Spinal cord (tissue), 10 donors: ENCODE measurements at places on chromosomes 12 and 14. TPM values are rescaled to one million over a fixed set of nuclear protein-coding genes. Genes with fewer than 3 reads are reported as not detected.

CORO1C gene
- total RNA-seq: 133 TPM

CLEC2A gene
- total RNA-seq: not detected

RGS6 gene
- total RNA-seq: 9.1 TPM

BATF gene
- total RNA-seq: 0.61 TPM

PLEKHD1 gene
- 3.0 TPM for total RNA-seq

CACNA1C gene
- 14.8 TPM for total RNA-seq

OVCH1 gene
- 1.6 TPM for total RNA-seq

IRAK3 gene
- total RNA-seq: 11.4 TPM

FOXA1 gene
- 2.7 TPM for total RNA-seq

TAS2R46 gene
- total RNA-seq: 7.5 TPM

PAWR gene
- total RNA-seq: 25.9 TPM

HHIPL1 gene
- total RNA-seq: 5.7 TPM

DAAM1 gene
- total RNA-seq: 32.9 TPM

DNA sequence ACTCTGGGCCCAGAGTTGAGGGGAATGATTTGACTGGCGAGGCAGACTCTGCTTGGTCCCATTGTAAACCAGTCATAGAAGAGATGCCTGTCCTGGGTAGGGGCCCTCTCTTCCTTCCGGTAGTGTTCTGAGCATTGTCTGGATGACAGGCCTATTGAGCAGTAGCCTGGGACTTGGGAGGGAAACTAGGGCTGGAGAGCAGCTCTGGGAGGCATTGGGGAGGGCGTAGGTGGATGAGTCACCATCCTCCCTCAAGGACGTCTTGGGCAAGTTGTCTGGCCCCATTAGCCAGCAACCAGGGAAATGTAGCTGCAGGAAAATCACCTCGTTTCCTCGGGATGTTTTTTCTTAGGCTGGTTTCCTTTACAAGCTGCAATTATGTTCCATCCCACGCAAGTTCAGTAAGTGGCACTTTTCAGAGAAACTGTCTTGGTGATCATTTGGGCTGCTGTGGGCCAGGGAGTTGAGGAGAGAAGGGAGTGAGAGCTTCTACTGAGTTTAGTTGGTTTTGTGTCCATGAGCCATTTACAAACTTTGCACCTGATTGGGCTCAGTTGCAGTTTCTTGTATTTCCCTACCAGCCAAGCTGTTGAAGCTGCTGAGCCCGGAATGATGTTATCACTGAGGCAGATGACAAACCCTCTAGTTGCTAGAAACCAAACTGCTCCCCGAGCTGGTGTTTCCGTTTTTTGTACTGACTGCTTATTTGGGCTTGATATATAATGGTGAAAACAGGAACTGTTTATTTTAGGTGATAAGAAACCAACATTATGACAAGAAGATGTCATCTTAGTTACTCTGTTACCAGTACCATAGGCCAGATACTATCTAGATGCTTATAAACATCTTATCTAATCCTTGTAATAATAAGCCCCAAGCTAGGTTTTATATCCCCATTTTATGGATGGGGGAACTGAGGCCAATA is 147.6 kb downstream of the CHST11 start:
- DNase-seq: no peak

DNA sequence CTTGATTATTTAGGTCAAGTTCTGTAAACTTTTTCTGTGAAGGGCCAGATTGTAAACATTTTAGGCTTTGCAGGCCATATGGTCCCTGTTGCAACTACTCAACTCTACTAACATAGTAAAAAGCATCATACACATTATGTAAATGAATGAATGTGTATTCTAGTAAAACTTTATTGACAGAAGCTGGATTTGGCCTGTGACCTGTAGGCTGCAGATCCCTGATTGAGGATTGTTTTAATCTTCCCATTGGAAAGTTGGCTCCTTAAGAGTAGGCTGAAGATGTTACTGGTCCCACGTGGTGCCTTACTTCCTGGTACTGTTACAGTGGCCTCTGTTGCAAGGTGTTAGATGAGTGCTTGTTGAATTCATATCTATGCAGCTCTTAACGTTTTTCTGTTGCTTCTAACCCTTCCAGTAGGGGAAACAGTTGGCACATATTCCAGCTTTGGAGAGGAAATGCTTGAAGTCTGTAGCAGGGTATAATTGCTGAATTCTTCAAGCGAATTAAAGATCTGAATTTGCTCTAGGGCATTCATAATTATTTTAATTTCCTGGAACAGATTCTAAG is 133.6 kb upstream of the DNM1L start:
- DNase-seq: no peak

DNA sequence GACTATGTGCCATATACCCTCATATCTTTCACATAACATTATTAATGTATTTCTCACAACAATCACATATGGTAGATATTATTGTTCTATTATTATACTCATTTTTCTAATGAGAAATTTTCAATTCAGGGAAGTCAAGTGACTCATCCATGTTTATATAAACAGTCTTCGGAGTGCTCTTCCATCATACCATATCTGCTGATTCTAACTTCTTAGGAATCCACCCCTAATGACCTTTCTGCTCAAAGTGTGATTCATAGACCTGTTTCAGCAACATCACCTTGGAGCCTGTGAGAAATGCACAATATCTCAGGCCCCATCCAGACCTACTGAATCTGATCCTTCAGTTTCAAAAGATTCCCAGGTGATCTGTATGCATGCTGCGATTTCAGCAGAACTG is 39.8 kb upstream of the OVCH1 start:
- DNase-seq: no peak

DNA sequence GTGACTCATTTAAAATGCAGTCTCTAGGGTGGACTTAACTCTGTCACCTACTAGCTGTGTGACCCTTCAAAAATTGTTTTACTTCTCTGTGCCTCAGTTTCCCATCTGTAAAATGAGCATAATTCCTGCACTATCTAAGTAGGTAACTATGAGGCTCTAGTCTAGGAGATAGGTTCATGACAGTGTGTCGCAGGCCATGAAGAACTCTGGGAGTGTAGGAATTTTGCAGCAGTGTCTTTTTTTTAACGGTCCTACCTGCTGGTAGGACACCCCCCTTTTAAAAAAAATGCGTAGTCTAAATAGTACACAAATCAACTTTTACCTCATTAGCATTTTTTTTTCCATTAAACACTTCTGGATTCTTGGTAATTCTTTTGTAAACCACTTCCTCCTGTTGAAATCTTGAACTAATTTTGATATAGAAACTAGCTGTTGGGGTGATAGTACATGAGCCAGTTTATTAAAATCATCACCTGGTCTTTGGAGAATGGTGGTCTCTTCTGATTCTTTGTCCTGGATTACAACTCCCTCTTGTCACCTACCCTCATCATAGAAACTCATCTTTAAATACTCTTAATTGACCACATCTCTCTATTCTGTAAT is 86.0 kb upstream of the SLC38A2 start:
- no peak for DNase-seq

DNA sequence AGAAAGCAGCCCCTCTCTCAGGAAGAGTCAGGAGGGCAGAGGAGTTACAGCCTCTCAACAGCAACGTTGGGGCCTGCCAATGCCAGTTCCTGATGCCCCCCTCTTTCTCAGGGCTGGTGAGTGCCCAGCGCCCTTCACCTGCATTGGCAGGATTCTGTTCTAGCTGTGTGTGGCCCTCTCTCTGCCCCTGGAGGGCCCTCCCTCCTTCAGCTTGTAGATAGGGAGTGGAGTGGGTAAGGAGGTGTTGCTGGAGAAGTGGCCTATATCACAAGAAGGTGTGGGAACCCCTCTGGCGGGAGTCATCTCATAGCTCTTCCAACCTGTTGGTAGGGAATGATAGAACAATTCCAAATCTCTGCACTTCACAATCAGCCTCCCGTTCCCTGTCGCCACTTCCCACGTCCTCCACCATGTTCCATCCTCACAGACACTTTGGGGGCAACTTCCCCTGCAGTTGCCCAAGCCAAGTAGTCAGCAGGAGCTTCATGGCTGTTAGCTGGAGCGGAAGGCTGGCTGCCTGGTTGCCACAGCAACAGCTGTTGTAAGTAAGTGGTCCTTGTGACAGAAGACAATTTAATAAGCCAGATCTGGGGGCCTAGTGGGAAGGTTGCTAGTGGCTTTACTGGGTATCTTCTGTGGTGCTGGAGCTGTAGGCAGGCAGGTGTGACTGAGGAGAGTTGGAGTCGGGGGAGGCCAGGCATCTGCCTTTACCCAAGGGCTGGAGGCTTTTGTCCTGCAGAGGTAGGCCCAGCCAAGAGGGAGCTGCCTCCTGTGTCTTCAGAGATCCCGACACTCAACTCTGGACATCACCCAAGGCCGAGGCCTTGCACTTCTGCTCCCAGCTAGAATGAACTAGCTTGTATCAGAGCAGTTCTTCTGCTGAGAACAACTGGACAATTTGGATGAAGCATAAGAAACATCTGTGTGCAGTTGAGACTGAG is 38.4 kb downstream of the GALNT16 start:
- DNase-seq: no peak

DNA sequence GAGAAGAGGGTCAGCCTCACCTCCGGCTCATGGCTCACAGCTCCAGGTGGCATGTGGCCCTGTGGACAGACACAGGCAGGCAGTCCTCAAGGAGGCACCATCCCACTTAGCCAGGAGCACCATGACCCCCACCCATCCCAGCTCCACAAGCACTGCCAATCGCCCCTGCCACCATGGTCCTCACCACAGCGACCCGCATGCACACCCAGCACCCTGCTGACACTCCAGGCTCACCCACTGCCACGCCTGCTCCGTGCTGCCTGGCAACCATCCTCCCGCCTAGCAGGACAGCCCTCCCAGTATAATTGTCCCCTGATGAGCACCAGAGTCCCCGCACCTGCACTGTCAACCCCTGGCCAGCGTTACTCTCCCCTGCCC is 50.9 kb downstream of the TRPV4 start:
- DNase-seq: no peak

- DNase-seq: no peak
These were observed 1.9 kb upstream of the BAZ2A start for GRCh38 chr12:56631790-56632700.

DNA sequence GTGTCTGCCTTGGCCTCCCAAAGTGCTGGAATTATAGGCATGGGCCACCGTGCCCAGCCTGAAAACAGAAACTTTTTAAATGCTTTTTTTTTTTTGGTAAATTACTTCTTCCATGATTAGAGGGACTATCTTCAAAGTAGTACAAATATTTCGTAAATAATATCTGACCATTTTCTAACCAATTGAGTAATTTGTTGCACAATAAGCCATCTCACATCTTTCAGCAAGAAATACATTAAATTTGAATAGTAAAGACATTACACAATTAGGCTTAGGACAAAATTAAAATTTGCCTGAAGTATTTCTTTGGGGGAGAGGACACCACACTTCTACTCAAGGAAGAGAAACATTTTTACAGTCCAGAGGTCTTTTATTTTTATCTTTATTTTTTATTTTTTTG is 84.7 kb upstream of the STRN3 start:
- no peak for DNase-seq

DNA sequence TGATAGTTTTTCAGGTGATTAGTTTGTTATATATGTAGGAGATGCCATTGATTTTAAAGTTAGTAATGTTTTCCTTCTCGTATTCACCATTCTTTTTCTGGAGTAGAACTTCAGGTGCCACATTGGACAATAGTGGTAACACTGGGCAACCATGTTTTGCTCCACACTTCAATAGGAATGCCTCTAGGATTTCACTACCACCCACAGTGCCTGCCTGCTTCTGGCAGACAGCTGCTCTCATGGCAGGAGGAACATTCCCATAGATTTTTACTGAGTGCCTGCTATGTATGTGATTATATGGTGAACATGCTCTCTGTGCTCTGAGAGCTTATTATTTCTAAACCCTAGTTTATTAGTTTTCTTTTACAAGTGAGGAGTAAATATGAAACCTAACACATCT is 53.7 kb downstream of the GCH1 start:
- no peak for DNase-seq

GRCh38 chr14:103250181-103250580 is 83.9 kb upstream of the EIF5 start:
- no peak for DNase-seq

- no peak for DNase-seq
These were observed 152.1 kb downstream of the SLC8A3 start for GRCh38 chr14:70036665-70037064.

GRCh38 chr12:17342381-17342961 is 736.5 kb upstream of the LMO3 start:
- DNase-seq: no peak

DNA sequence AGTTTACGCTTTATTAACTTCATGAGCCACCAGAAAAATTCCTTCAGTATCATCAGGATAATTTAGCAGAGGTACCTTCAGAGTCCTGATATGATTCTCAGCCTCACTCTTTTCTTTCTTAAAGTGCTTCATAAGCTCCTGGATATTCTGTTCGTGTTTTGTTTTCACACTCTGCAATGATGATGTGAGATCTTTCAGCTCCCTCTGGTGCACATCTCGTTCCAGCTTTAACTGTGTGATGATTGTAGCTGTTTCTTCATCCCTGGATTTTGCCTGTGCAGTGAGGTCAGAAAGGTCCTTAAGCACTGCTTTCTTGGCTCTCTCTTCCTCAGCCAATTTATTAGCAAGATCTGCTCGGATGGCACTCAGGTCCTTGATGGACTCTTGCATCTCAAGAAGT is 156.7 kb downstream of the CEP128 start:
- DNase-seq: peak; percentile 7

- no peak for DNase-seq
These were observed 4.6 kb downstream of the NUDT14 start for GRCh38 chr14:105176513-105176912.

GRCh38 chr12:120741476-120742421 is 16.1 kb downstream of the ACADS start:
- no peak for DNase-seq

DNA sequence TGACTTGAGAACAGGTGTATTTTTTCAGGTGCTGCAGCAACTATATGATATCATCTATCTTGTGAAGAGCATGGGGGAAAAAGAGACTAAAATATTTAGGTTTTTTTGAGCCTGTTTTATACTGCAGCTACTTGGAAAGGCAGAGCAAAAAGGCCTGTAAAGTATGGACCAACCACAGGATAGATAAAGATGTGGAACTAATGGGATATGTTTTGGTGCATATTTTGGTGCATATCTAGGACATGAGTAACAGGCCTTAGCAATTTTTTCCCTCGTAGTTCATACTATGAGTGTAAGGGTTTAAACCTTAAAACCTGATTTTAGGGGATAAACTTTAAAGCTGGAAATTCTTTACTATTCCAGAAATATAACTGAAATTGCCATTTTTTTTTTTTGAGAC is 6.0 kb upstream of the GTSF1 start:
- no peak for DNase-seq

- DNase-seq: no peak
These were observed 91.4 kb upstream of the CPM start for GRCh38 chr12:69024413-69024812.
